ENCODE measurements at places on chromosomes 12 and 14.

GRCh38 chr12:67939611-67940010 is 49.6 kb upstream of the IFNG-AS1 start:
- no peak for DNase-seq

- no peak for DNase-seq
Observed at GRCh38 chr12:51009056-51009440, 17.1 kb downstream of the SLC11A2 start.

GRCh38 chr12:67764946-67765619 is 116.5 kb downstream of the DYRK2 start:
- DNase-seq: no peak

- no peak for DNase-seq
Observed at GRCh38 chr12:133081159-133081780, 547 bp downstream of the ZNF140 start.

DNA sequence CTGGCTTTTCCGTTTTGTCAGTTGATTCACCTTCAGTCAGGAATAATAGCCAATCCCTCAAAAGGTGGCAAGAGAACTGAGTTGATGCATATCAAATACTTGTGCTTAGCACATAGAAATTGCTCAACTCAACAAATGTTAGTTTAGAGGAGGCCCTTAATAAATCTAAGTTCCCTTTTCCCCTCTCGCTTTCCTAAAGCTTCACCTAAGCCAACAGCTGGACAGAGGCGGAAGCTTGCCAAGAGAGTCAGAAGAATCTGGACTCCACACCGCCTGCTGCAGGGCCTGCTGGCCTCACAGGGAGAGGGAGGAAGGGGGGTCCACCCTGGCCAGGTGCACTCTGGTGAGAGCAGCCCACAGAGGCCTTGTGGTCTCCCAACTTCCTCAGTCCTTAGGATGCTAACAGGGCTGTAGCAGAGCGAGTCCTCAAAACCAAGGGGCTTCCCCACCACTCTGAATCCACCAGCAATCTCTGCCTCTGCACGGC is 213.1 kb downstream of the CHST11 start:
- DNase-seq: no peak

DNA sequence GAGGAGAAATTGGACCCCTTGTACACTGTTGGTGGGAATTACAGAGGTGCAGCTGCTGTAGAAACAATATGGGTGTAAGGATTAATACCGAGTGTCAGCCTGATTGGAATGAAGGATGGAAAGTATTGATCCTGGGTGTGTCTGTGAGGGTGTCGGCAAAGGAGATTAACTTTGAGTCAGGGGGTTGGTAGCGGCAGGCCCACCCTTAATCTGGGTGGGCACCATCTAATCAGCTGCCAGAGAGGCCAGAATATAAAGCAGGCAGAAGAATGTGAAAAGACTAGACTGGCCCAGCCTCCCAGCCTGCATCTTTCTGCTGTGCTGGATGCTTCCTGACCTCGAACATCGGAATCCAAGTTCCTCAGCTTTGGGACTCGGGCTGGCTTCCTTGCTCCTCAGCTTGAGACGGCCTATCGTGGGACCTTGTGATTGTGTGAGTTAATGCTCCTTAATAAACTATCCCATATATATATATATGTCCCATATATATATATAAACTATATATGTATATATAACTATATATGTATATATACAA is 38.4 kb upstream of the PPP2R5C start:
- DNase-seq: no peak

GRCh38 chr12:94973221-94973620 is 30.3 kb downstream of the NDUFA12 start:
- no peak for DNase-seq

DNA sequence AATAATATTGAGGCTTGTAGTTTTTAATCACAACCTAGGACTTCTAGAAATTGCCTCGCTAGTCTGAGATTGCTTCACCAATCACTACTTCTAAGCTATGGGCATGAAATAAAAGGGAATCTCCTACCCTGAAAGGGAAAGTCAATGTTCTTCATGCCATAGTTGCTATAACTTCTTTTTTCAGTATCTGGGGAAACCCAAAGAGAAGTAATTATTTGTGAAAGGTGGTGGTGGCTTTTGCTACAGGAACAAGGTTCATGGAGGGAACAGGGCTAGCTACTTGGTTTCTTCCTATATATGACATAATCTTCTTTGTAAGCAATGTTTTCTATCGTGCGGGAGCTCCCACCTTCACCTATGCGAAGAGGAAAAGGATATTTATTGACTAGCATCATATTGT is 61.6 kb upstream of the DNM1L start:
- no peak for DNase-seq

- no peak for DNase-seq
Observed at GRCh38 chr14:99757331-99758070, 35.7 kb upstream of the EML1 start.

DNA sequence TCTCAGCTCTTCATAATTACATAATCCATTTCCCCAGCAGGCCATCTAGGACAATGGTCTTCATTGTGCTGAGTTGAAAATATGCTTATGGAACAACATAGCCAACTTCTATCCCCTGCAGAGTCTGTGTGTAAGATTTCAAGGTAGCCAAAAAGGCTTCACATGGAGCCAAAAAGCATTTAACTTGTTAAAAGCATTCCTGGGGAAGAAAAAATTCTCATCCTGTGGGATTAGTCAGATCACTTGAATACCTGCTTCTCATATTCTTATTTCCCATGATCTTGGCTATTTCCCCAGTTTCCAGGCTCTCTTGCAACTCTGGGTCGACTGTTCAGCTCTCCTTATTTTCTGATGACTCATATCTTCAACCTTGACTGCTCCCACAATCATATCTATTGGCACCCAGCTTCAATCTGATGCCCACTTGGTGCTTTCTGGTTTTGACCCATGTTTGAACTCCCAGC is 178.9 kb downstream of the KLHL28 start:
- DNase-seq: no peak

DNA sequence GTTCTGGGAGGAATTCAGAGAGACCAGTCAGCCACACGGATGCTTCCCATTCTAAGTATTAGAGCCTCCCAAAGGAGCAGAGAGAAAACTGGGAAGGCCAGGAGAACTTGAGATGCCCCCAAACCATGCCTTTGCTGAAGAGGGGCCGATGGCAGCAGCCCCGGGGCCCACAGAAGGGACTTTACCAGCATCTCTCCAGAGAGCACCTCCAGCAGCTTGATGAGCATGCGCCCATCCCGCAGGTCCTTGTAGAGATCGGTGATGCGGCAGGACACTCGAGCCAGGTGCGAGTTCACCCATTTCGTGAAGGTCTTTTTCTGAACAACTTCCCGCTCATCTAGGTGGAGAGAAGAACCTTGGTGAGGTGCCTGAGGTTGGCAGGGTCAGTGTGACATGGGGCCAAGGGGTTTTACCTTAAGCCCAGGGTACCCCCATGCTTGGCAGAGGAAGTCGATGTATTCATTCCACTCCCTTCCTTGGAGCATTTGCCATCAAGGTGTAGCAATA is 74.9 kb downstream of the SPTB start:
- no peak for DNase-seq

DNA sequence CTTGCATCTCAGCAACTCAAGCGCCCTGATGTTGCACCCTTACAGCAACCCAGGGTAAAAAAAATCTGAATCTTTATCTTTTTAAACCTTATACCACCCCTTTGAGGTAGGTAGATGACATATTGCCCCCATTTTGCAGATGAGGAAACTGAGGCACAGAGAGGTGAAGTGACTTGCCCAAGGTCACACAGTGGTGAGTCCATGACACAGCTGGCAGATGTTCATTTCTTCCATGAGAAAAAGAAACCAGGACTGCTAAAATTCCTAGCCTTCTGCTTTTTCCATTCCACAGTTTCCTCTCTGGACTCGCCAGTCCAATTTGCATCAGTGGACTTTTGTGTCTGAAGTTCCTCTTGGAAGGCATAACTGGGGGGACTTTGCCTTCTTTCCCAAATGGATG is 79.3 kb downstream of the IGF1 start:
- DNase-seq: no peak

- no peak for DNase-seq
Observed at GRCh38 chr12:103868215-103868614, 27.2 kb upstream of the NT5DC3 start.

GRCh38 chr12:3747543-3747942 is 5.4 kb downstream of the CRACR2A start:
- DNase-seq: no peak

DNA sequence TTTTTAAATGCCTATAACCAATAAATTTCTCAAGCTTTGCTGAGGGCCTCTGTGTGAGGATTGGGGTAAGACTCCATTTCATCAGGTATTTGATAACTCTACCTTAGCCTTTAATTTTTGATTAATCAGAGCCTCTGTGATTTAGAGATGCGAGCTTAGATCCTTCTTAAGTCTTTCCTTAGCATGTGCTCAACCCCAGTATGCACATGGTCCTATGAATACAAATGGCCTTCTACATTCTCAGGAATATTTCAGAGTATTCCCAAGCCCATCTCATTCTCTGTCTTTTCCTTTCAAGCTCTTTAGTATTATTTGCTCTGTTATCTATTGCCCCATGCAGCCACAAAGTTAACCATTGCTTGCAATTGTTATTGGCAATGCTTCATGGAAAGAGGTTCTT is 1407.7 kb downstream of the LRFN5 start:
- DNase-seq: no peak
